ENCODE measurements at places on chromosomes 6 and 20.

GRCh38 chr6:9927275-9927674, 487.6 kb downstream of the TFAP2A start:
- DNase-seq: no peak

DNA sequence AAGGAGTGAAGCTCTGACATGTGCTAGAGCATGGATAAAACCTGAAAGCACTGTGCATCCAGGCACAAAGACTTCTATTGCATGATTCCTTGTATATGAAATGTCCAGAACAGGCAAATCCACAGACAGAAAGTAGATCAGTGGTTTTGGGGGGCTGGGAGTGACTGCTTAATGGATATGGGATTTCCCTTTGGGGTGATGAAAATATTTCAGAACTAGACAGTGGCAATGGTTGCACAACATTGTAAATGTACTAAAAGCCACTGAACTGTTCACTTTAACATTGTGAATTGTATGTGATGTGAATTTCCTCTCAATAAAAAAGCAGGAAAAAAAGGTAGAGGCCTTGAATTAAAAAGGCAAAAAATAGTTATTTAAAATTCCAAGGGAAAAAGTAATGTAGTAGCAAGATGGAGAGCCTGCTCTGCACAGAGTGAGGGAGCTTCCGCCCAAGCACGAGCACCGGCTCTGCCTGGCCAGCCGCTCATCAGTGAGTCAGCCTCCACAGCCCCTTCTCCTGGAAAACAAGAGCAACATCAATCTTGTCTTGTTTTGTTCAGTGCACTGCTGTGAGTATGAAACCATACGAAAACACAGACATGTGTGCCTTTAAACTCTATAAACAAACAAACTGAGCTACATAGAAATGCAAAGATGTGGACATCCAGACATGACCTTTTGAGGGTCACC, 74.6 kb upstream of the THBS2 start:
- no peak for DNase-seq

DNA sequence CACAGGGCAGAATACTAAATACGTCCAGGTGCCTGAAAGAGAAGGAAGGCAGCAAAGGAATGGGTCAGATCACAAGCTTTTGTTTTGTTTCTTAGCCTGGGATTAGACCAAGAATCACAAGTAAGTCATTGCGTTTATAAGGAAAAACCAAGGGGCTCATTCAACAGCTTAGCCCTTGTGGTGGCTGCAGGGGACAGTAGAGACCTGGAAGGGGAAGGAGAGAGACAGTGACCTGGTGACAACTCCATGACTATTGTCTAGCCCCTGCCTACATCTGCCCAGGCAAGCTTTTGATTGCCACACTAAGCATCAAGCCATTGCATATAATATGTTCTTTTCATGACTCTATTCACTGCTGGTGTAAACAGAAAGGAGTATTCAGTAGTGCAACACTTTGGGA, 30.2 kb upstream of the TBC1D7 start:
- DNase-seq: no peak

DNA sequence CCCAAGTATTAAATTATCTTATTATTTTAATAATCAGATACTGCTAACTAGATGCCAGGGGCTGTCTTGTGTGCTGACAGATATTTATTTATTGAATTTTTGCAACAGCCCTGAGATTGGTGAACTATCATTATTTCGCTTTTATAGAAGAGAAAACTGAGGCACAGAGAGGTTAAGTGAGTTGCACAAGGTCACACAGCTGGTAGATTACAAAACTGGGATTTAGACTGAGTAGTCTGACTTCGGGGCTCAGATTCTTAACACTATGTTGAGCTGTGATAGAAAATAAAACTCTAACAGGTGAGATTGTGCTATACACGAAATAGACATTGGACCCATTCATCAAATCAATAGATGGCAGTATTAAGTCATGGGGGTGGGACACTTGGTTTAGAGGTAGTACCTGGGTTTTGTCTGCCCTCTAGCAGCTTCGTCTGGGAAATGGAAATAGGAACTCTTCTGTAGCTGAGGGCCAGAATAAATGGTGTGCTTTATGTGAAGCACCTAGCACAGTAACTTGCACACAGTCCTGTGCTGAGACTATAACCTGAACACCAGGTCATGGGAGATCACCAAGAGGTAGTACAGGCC, 113.4 kb downstream of the B3GAT2 start:
- DNase-seq: no peak

DNA sequence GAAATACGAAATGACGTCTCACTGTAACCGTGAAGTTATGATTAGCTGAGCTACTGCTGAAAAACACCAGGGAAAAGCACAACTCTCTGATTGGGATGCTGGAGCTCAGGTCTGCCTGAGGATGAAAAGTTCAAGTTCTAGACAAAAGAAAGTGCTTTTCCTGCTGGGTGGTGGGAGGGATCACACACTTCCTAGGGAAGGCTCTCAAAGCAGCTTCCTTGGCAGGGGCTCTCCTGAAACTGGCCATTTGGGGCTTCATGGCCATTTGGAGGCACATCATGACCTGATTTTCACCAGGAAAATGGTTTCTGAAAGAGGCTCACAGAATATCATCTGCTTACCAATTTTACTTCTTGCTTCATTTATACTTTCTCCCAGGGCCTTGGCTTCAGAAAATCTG, 97.1 kb upstream of the KCNK16 start:
- DNase-seq: no peak

DNA sequence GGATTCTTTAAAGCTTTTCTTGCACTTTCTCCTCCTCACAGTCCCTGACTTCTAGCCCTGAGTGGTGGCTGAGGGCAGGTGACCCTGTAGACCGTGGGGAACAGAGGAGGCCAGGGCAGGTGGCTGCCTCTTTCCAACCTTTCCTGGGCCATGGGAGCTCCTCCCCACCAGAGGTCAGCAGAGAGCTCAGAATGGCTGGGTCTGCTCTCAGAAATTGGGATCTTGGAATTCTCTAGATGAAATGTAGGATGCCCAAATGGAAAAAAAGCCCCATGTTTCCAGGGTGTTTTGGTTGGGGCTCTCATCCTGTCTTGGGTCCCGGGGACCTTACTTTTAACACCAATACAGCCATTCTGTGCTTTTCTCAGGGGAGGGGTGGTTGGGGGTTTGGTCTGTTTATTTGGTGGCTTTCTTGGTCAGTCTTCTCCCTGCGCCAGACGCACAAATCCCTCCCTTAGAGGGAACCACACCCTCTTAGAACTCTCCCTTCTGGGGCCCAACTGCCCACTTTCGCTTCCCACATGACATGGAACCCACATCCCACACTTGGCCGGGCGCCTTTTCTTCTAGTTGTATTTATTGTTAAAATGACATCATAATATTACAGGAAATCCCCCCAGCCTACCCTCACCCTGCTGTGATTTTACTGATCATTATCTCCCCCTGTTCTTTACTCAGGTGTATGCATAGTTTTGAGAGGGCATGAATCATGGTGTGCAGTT, 17.9 kb downstream of the GNAS start:
- no peak for DNase-seq

DNA sequence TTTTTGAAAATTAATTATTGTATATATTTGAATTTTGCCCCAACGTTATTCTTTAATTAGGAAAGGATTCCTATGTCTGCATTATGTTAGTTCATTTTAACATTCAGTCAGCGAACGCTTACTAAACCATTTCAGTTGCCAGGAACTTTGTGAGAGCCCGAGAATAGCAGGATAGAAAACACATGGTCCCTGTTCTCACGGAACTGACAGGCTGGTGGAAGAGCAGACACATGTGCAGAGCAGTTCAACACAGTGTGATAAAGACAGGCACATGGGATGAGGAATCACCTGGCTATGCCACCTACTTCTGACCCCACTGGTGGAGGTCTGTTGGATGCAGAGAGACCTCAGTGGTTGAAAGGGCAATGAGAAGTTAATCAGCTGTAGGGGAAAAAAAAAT, 367.2 kb downstream of the EPM2A start:
- no peak for DNase-seq

GRCh38 chr20:55580475-55580874, 424.8 kb downstream of the CBLN4 start:
- DNase-seq: no peak

- DNase-seq: no peak
Observed at GRCh38 chr6:169725125-169726048, 1.1 kb upstream of the PHF10 start.

- DNase-seq: no peak
Observed at GRCh38 chr6:27161946-27162603, 85.4 kb upstream of the PRSS16 start.

GRCh38 chr6:129766959-129767728, 57.2 kb upstream of the ARHGAP18 start:
- no peak for DNase-seq

DNA sequence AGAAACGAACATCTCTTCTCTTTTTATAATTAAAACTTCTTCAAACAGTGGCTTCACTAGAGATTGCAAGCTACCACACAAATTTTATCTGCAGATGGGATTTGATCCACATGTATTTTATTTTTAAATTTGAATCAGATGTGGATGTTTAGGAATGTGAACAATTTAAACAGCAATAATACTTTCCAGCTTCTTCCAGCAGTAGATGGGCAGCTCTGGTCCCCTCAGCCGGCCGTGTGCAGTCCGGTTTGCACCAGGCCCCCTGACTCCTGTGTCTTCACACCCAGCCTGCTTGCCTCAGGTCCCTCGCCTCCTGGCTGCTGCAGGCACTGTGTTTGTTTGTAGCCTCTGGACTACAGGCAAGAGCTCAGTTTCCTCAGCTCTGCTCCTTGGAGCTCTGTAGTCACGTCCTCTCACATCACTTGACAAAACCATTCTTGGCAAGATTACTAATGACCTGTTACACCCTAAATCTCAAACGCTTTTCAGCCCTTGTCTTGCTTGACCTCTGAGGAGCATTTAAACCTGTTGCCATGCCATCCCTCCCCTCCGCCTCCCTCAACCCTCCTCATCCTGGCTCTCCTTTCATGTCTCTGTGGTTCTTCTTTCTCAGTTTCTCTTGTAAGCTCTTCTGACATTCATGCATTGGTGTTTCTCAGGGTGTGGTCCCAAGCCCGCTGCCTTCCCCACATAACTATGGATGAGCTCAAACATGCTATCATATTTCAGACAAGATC, 13.2 kb upstream of the ZBTB24 start:
- DNase-seq: no peak

- no peak for DNase-seq
Observed at GRCh38 chr20:35087791-35088190, 4.8 kb downstream of the TRPC4AP start.

- no peak for DNase-seq
Observed at GRCh38 chr6:80094017-80094416, 12.5 kb upstream of the BCKDHB start.

GRCh38 chr20:62200491-62201172, 17.8 kb downstream of the MTG2 start:
- no peak for DNase-seq

GRCh38 chr6:127297502-127298070, 30.9 kb downstream of the RNF146 start:
- DNase-seq: no peak

DNA sequence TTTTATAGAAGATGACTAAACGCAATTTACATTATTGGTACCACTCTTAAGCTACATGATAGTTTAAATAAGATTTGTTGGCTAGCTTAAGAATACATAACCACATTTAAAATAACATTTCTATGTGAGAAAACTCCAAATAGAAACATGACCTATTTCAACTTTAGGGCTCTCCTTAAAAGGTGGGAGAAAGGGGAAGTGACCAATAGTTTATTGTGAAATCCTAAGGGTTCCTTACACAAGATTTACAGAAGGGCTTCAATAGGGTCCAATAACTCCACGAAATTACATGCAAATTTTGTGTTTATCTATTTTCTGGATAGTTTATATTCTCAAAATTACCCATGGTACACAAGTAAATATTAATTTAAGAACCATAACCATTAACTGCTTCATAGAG, 91.6 kb upstream of the DST start:
- no peak for DNase-seq

DNA sequence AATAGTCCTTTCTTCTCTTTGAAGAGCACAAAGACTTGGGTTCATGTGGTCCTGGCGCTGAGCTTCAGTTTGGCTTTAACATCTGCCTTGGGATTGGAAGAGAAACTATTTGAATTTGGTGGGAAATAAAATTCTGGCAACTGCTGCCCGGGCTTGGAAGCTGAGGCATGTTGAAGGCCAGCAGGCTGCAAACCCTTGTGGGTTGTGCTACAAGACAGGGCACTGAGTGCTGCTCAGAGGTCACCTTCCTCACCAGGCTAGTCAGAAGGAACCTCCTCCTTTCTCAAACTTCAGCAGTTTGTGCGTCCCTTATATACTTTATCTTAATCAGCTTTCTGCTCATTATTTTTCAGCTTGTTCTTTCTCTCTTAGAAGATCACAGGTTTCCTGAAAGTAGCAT, 238.4 kb upstream of the TBX18 start:
- DNase-seq: no peak

DNA sequence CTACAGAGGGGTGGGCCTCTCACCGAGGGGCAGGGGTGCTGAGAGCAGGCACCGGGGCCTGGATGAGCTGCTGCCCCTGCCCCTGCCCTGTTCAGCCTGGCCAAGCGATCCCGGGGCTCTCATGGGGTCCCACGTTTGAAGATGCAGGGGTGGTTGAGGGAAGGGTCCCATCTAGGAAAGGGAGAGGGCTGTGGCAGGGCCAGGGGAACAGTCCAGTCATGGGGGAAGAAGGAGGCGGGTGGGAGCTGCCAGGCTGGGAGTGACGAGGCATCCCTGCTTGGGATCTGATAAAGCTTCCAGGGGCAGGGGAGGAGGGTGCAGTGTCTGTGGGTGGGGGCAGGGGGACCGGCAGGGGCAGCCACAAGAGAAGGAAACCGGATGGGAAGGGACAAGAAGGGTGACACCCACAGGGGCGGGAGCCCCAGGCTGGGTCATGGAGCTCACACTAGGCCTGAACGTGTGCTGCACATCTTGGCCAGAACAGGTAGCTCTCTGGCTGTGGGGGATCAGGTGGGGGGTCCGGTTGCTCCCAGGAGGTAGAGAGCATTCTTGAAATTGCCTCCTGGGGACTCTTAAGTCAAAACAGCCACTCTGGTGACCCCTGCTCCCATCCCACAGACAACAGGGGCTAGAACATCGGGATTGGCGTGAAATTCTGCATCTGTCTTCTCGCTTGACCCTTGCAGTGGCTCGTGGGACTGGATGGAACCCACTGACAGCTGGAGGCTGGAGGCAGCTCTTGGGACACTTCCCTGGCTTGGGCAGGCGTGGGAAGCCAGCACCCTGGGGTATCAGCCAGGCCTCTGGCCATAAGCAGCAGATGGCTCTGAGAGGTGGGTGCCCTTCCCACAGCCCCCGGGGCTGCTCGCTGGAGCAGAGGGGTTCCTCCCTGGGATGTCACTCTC, 58.0 kb upstream of the GATA5 start:
- DNase-seq: no peak

DNA sequence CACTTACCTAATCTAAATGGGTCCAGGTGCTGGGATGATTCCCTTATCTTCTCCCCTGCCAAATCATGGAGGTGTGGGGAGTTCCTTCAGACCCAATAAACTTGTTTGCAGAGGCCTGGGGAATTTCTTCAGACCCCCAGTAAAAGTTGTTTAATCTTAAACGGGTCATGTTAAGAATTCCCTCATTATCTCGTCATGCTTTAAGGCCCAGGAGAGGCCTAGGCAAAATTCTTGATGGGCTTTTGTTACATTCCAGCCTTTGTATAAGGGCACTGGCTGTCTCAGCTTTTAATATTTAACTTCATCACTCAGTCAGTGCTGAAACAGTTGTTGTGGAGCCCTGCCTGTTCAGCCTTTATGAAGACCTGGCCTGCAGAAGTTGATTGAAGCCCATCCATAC, 11.0 kb upstream of the SLC35B3 start:
- no peak for DNase-seq

All from AG09319 (cell line).